Cardiac muscle cell (in vitro differentiated cells and primary cell): ENCODE measurements at places on chromosomes 2 and 18. TPM values are rescaled to one million over a fixed set of nuclear protein-coding genes. Genes with fewer than 3 reads are reported as not detected.

DNA sequence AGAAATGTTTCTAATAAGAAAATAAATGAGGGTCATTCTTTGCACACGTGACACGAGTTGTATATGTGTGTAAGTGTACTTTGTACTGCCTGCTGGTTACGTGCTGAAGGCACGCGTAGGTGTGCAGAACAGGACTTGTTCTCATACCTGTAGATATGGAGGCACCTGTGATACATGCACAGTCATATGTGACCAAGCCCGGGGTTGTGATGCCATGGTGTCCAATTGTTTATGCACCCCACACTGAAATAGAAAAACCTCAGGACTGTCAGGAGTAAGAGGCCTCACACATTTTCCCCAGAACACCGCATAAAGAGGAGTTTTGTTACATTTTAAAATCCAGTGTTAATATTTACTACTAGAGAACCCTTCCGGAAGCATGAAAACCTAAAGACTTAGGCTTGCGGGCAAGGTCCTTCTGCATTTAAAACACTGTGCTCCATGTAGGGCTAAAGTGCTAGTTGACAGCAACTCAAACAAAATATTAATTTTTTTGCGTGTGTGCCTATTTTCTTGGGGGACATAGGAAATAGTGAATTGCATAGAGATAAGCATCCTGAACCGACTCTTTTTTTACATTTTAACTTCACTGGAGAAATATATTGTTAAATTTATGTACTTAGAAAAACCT, 9.3 kb downstream of the TSHZ1 start:
- peaks cover 11% of the 10 kb centered on the region for H3K4me1 ChIP-seq
- DNase-seq = no peak
- H3K36me3 ChIP-seq = no peaks in the 10 kb centered on the region
- H3K4me3 ChIP-seq = no peak overlapping the region

DNA sequence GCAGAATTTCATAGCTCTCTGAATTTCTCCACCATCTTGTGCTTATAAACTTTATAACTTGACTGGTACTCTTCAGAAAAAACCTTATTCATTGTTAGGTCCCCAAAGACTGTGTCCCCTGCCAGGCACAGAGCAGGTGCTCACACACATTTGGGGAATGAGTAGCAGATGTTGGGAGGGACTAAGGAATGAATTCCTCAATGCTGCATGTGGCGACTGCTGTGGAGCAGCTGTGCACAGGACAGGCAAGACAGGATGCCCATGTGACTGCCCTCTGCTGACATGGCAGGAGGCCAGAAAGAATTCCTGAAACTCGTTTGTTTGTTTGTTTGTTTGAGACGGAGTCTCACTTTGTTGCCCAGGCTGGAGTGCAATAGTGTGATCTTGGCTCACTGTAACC, 122.3 kb upstream of the ITGA6 start:
- DNase-seq = no peak
- H3K4me1 ChIP-seq = no peaks in the 10 kb centered on the region
- H3K36me3 ChIP-seq = no peaks in the 10 kb centered on the region
- no peak overlapping the region for H3K4me3 ChIP-seq
- H3K27me3 ChIP-seq = no peaks in the 10 kb centered on the region

- DNase-seq = peak; percentile 59
- no peak overlapping the region for H3K27ac ChIP-seq
- no peaks in the 10 kb centered on the region for H3K27me3 ChIP-seq
- no peaks in the 10 kb centered on the region for H3K4me1 ChIP-seq
- H3K4me3 ChIP-seq = no peak overlapping the region
Observed at GRCh38 chr2:75587954-75588587, 27.3 kb upstream of the EVA1A start.

- H3K27ac ChIP-seq = no peak overlapping the region
- no peaks in the 10 kb centered on the region for H3K27me3 ChIP-seq
- DNase-seq = no peak
- H3K4me1 ChIP-seq = no peaks in the 10 kb centered on the region
- H3K4me3 ChIP-seq = no peak overlapping the region
- no peaks in the 10 kb centered on the region for H3K36me3 ChIP-seq
Observed at GRCh38 chr2:231421051-231421580, 25.6 kb downstream of the B3GNT7 start.

Gene BCL11A
- polyA plus RNA-seq = 19.8 and 20.7 TPM in 2 replicates

Gene GATA6
- 104 and 126 TPM in 2 replicates for polyA plus RNA-seq
